ENCODE measurements at places on chromosomes 13 and 19.

DNA sequence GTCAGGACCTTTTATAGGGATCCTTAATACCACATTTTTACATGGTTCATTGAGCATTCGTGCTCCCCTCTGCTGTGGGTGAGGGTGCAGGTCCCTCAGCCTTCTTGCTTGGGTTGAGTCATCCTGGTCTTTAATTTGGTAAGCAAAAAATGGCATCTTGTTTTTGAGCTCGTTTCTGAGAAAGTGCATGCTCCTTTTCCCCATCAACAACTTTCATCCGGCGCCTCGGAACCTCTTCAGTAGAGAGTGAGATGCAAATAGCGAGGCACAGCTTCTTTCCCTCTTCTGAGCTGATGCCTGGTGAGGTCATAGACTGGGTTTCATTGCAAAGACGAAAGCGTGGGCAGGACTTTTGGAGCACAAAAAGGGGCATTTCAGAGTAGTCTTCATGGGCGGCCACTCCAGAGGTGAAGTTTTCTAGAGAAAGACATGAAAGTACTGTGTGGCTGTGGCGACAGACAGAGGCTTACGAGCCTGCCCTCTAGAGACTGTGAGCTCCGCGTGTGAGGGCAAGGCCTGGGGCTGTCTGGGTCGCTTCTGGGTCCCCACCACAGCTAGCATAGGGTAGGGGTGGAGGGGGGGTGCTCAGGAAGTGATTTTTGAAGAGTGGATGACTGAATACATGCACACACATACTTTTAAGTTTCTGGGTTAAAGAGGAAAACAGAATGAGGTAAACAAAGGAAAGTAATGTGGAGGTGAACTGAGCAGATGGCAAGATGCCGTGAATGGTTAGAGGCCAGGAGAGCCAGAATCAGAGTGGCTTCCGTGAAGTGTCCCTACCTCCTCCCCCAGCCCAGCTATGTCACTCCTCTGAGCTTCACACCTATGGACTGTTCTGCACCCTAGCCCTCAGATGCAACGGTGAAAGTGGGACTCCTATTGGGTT is 44.3 kb downstream of the BBC3 start:
- no peak for DNase-seq

- DNase-seq = no peak
Observed at GRCh38 chr13:30340331-30341250, 33.2 kb upstream of the KATNAL1 start.

GRCh38 chr13:113897161-113897560 is 33.3 kb upstream of the GAS6 start:
- DNase-seq = no peak

DNA sequence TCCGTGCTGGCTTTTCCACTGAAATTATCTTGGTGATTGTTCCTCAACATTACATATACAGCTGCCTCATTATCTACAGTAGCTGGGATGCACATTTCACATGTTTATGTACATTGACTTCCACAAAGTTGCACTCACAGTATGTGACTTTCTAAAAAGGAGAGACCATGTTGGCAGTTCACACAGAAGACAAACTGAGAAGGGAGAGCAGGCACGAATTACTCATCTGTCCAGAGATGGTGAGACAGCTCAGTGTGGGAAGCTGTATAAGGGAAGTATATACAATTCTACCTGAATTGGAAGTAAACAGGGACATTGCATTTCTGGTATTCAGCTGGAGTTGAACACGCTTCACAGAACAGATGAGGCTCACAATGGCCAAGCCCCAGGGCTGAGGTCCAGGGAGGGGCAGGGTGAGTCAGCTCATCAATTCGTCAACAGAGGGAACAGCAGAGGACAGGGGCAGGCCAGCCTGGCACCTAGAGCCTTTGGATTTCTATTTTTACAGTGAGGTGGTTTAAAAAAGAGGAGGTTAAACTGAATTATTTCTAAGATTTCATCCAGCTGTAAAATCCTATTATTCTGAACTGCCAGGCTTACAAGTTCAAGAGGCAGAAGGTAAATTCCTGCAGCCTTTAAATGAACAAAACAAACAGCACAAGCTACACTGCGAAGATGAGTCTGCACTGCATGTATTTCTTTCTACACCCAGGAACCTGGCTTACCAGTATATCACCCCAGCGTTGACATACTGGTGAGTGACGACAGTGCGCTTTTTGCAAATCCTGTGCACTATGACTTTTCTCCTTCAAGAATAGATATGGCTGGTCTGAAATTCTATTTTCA is 9.8 kb downstream of the PARP4 start:
- DNase-seq = no peak

GRCh38 chr13:25874064-25874737 is 177.6 kb downstream of the SHISA2 start:
- DNase-seq = no peak

DNA sequence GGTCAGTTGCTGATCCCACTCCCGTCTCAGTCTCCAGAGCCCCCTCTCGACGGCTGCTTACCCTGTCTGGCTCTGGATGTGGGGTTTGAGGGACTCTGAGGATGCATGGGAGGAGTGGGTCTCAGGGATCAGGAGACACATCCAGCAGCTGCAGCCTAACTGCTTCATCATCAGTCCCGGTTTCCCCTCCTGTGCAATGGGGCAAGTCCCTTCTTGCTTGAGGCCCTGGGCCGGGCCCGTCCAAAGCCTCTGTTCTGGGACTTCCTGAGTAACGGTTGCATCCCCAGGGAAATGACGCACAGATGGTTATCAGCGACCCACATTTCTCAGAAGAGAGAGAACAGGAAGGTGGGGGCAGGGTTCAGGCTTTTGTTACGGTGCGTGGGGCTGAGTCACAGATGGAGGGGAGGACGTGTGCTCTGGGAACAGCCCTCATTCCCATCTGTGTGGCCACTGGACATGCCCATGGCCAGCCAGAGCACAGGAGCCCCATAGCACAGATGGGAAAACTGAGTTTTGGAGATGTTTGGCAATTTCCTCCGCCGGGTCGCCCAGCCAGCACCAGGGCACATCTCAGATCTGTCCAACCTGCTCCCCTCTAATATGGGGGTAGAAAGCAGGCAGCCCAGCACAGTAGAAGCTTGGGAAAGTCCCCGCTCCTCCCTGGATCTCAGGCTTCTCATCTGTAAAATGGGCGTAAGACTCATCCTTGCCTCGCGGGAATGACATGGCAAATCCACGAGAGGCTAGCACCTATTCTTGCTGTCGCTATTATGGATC is 19.3 kb downstream of the GNA15 start:
- DNase-seq = no peak

DNA sequence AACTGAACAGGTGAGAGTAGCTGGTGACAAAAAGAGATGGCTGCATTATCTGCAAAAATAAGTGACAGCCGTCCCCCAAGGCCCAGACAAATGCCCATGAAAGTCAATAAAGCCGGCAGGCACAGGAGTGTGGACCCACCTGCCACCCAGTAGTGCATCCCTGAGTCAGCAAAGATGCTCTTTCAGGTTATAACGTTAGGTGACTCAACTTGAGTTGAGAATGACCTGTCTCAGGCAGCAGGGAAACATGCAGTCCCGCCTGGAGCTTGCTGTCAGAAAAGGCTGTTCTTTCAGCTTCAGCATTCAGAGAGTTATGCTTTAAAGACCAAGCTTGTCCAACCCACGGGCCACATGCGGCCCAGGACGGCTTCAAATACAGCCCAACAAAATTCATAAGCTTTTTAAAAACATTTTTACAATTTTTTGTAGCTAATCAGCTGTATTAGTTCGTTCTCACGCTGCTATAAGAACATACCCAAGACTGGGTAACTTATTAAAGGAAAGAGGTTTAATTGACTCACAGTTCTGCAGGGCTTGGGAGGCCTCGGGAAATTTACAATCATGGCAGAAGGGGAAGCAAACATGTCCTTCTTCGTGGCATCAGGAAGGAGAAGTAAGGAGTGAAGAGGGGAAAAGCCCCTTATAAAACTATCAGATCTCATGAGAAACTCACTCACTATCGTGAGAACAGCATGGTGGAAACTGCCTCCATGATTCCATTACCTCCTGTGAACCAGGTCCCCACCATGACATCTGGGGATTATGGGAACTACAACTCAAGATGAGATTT is 110.4 kb downstream of the RAB20 start:
- DNase-seq = no peak

DNA sequence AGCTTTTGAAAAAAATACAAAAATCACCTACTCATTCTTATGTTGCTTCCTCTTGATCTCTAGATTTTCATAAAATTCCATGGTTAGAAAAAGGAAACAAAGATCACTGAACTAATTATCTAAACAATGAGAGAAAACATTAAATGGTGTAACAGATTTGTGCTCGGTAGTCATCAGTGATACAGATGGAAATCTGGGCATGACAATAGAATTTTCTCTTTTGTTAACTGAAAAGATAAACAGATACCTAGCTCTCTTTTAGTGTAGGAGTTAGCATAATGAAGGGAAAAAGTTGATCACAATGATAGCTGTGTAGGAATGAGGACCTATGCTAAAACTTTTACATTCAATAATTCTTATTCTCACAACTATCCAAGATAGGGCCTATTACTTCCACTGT is 103.7 kb downstream of the TBC1D4 start:
- DNase-seq = no peak

DNA sequence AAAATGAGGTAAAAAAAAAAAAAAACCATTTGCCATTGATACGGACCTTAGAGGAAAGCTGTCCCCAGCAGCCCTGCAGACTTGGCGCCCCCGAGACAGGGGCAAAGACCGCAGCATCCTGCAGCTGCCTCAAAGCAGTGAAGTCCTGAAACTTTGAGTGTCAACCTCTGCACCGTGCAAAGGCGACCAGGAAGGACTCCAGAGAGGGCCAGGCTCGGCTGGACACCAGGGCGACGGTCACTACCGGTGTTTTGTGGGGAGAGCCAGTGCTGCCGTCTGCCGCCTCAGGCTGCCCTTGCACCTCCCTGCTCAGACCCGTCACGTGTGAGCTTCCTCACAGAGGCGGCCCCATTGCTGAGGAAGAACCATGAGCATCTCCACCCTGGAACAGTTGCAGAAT is 146.7 kb upstream of the SPACA7 start:
- no peak for DNase-seq

GRCh38 chr19:58357481-58358145 is 4.3 kb upstream of the A1BG start:
- no peak for DNase-seq

- DNase-seq = no peak
Observed at GRCh38 chr19:3253270-3253669, 28.8 kb downstream of the CELF5 start.

DNA sequence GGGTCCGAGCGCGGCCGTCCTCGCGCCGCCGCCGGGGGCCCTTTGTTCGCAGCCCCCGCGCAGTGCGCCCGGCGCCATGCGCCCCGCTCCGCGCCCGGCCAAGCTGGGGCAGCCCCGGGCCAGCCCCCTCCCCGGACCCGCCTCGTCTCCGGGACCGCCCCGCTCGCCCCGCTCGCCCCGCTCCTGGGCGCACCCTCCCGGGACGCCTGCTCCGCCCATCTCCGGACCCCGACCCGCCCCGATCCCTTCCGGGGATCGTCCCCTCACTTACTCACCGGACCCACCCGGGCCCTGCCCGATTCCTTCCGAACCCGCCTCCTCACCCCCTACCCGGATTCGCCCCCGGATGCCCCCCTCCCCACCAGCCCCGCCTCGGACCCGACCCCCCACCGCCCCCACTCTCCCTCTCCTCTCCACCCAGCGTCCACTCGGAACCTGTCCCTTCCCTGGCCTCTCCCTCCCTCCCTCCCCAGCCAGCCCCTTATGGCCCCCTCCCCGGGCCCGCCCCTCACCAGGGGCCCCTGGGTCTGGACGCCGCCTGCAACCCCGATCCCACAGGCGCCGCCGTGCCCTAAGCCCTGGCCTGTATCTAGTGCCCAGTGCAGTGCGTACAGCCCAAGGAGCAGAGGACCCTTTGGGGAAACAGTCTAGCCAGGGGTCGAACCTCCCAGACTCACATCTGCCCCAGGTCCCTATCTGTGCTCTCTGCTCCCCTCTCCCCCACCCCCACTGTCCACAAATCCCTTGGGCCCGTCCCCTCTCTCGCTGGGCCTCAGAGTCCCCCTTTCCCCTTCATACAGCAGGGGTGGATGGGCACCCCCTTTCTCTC is at the start of gene CPAMD8:
Gene CPAMD8 (minus strand): TSS at position 105 of the 829 bp plus-strand sequence. CDS start 168 bp downstream, outside the sequence.
- no peak for DNase-seq

- DNase-seq = no peak
Observed at GRCh38 chr19:34904664-34905527, 21.8 kb upstream of the ZNF30 start.

All from cerebellar nuclear complex (tissue), 1 donor.